Temporal lobe (tissue), 4 donors: ENCODE measurements at places on chromosomes 12 and 14. TPM values are rescaled to one million over a fixed set of nuclear protein-coding genes. Genes with fewer than 3 reads are reported as not detected.

LIN52 gene
- total RNA-seq = 14.0 TPM

OR6C3 gene
- total RNA-seq = not detected

TEX52 gene
- not detected for total RNA-seq

TPH2 gene
- not detected for total RNA-seq

SPSB2 gene
- total RNA-seq = 2.5 TPM

TTC6 gene
- 0.25 TPM for total RNA-seq

FOXA1 gene
- not detected for total RNA-seq

CLEC4C gene
- not detected for total RNA-seq

OR6C70 gene
- total RNA-seq = not detected
